ENCODE measurements at places on chromosomes 6 and 20.

GRCh38 chr20:20406306-20406705 lies 38.4 kb downstream of the INSM1 start:
- DNase-seq: peak; percentile 77

DNA sequence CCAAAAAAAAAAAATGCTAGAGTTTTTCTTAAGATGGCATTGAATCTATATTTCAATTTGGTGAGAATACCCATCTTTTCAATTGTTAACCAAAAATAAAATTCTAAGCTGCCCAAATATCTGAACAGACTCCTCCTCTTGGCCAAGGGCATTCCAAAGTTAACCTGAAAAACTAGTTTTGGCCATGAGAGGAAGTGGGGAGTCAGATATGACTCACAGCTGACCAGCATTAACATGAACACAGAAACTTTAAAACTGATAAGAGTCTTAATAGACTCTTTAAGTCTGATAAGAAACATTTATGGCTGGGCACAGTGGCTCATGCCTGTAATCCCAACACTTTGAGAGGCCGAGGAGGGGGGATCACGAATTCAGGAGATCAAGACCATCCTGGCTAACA lies 171.3 kb downstream of the FAXC start:
- DNase-seq: no peak

GRCh38 chr6:117781550-117781949 lies 106.3 kb downstream of the NUS1 start:
- no peak for DNase-seq

DNA sequence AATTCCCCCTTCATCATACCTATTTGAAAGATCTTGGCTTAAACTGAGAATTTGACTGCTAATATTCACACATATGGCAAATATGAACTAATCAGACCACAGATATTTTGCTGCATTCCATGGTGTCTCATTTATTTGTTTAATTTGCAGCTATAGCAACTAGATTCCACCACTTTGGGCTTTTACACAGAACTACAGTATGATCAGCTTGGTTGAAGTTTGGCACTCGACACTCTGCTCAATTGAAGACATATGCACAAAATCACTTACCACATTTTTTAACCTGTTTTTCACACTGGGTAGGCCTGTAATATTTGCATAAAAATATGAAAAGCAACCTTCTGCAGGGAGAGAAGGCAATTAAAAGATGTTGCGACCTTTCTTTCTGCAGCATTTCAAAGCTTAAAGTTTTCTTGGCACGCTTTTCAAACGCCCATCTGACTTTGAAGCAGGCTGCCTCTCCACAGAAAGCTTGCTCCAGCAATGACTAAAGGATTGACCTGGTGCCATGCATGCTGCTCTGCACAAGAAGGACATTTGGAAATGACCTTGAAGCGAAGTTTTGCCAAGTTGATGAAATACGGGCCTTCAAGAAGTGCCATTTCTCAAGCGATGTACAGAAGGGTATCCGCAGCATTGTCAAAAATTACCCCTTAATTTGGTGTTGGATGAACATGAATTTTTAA lies 126.7 kb downstream of the AIG1 start:
- DNase-seq: no peak

- DNase-seq: no peak
These were observed 332.3 kb downstream of the BCKDHB start for GRCh38 chr6:80438772-80439171.

Data from NCI-H524 (cell line).